Activated CD8-positive, alpha-beta memory T cell treated with anti-CD3 and anti-CD28 coated beads for 24 hours (primary cell): ENCODE measurements at places on chromosomes 1 and 21.

GRCh38 chr1:159839116-159839849 lies 12.6 kb downstream of the SLAMF8 start:
- DNase-seq = no peak

DNA sequence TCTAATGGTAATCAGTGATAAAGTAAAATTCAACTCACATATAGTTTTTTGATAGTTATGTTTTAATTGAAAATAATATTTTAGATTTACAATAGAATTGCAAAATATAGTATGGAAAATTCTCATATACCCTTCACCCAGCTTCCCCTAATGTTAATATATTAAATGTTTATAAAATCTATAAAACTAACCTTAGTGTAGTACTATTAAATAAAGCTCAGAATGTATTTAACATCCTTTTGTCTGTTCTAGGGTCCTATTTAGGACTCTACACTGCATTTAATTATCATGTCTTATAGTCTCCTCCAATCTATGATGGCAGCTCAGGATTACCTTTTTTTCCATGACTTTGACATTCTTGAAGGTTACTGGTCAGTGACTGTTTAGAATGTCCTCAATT lies 389.2 kb downstream of the LMX1A start:
- no peak for DNase-seq

DNA sequence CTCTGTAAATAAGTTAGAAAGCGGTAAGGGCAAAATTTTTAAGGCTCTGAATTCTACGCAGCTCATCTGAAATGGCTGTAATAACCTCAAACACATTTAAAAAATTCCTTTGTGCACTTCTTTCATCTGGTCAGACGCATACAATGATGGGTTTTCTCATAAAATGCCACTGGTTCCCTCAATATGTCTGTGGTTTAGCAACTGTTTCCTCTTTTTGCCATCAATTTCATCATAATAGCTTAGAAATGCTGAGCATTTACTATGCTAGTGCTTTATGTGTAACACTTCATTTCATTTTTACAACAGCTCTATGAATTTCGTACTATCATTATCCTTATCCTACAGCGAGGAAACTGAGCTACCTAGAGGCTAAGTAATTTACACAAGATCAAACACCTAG lies 35.3 kb upstream of the DMRTA2 start:
- no peak for DNase-seq

DNA sequence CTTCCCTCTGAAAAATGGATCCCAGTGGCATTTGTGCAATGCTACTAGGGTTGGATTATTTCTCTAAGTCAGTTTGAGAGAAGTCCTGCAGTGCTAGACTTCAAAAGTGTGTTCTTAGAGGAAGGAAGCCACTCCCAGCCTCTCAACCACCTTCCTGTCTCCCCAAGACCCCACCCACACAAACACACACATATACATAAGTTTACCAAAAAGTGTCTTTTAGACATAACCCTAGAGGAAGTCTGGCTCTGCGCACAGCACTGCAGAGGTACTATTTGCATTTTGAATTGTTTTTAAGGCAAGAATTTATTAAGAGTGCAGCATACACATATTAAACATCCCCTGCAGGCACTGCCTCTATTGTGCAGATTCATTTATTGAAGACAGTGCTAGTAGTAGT lies 127.3 kb downstream of the HHIPL2 start:
- no peak for DNase-seq

- no peak for DNase-seq
Observed at GRCh38 chr1:63674238-63674864, 81.1 kb downstream of the PGM1 start.

DNA sequence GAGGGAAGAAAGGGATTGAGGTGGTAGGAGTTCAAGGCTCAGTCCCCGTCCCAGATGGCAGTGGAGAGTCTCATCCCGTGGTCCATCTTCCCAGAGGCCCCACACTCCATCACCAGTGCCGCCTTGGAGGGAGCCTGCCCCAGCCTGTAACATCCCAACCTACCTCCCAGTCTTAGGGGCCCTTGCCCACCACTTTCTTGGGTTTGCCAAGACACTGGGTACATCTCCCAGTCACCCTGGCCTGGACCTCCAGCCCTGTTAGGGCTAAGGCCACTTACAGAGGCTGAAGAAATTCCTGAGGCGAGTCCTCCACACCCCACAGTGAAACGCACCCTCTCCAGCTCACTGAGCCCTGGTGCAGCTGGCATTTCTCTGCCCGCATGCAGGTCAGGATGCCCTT lies 3.3 kb downstream of the TMEM200B start:
- no peak for DNase-seq

- DNase-seq = no peak
Observed at GRCh38 chr1:208029381-208030287, 118.7 kb upstream of the CD34 start.

DNA sequence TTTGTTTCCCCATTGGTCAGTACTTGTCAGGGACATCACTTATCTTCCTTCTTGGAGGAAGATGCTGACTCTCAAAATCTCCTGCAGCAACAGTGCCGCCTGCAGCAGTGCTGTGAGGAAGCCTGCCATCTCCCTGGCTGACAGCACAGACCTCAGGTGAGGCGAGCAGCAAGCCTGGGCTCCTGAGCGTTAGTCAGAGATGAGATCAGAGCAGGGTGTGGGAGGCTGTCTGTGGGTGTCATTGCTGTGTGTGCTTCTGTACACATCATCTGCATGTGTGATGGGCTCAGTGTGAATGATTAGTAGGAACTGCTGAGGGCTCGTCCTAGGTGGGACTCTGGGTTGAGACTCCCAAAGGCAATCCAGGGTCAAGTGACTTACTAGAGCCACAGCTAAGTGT lies 6.1 kb downstream of the STRIP1 start:
- DNase-seq = no peak

GRCh38 chr1:9293241-9293532 lies 493 bp downstream of the SPSB1 start:
- no peak for DNase-seq

DNA sequence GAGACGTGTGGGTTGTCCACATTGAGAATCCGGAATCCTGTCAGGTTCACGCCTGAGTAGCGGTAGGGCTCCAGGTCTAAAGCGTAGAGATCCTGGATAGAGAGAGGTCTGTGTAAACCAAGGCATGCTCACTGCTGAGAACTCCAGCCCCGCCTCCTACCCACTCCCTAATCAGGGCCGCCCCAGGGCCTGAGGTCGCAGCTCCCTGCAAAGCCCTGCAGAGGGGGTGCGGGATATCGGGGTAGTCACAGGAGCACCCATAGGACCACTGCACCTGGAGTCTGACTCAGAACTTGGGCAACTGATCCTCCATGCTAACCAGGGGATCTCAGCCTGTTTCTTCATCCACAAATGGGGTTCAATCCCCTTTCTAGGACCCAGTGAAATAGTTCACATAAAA lies 174.4 kb downstream of the GRIK3 start:
- no peak for DNase-seq

DNA sequence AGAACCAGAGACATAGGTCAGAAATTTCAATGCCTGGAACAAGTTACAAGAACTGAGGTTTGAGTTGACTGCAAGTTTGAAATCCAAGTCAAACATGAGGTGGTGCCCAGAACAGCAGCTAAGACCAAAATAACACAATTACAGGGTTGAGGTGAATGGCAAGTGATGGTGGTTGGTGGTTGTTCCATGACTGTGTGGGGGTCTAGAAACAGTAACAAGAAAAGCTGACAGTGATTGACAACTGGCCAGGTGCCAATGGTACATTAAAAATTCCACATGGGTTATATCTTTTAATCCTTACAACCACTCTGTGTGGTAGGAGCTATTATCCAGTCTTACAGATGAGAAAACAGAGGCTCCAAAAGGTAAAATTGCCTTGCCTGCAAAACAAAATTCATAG lies 32.0 kb downstream of the RIMS3 start:
- DNase-seq = no peak

DNA sequence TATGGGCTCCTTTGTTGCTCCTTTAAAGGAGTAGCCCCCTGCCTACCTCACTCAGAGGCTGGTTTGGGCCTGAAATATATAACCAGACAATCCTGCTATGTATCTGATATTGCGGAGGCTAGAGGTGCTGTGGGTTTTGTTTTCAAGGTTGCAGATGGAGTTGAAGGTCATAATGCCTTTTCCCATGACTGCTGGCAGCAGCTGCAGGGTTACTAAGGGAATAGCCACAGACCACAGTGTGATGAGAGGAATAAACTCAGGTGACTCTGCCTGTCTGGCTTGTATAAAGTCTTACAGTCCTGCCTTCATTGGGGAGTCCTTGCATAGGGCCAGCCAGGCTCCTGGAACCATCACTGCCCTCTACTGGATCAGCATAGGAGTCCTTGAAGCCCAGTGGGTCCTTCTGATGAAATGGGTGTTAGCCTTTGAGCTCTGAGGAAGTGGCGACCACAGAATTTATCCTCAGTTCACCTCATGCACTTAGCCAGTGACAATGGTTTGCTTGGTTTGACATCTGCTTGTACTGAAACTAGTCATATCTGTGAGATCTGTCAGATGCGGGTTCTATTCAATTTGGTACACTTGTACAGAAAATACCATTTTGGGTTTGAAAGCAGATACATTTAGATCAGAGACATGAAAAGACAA lies 174.4 kb upstream of the HMCN1 start:
- peak; percentile 70 for DNase-seq

DNA sequence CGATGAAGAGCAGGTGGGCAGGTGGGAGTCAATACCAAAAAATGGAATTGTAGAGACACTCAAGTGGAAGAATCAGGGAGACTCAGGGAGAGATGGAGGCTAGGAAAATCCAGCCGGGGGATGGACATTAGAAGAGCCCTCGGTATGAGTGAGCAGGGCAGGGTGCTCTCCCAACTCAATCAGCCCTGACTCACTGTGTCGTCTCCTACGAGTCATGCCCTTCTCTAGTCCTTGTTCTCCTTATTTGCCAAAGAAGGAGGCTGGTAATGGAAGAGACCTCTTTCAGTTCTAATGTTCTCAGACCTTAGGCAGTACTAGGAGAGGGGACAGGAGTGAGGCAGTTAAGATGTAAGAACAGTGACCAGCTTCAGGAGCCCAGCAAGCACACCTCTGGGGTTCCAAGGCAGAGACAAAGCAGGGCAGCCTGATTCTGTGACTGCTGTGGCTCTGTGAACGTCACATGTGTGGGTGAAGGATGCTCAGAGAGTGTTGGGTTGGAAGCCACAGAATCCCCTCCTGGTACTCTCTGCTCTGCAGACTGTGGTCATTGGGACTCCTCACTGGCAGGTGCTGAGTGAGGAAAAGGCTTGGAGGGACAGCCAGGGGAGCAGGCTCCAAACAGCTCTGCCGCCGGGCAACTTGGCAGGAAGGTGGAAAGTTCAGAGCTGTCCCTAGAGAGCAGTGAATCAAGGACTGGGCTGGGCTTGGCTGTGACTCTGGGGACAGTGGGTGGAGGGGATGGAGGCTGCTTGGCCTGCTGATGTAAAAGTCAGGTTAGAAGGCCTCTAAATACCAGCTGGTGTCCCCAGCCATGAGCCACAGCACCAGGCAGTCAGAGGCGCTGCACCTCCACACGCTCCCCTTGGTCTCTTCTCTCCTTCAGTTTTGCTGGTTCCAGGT lies 11.1 kb upstream of the GJA5 start:
- no peak for DNase-seq

- no peak for DNase-seq
Observed at GRCh38 chr1:181948372-181948771, 113.1 kb downstream of the ZNF648 start.

DNA sequence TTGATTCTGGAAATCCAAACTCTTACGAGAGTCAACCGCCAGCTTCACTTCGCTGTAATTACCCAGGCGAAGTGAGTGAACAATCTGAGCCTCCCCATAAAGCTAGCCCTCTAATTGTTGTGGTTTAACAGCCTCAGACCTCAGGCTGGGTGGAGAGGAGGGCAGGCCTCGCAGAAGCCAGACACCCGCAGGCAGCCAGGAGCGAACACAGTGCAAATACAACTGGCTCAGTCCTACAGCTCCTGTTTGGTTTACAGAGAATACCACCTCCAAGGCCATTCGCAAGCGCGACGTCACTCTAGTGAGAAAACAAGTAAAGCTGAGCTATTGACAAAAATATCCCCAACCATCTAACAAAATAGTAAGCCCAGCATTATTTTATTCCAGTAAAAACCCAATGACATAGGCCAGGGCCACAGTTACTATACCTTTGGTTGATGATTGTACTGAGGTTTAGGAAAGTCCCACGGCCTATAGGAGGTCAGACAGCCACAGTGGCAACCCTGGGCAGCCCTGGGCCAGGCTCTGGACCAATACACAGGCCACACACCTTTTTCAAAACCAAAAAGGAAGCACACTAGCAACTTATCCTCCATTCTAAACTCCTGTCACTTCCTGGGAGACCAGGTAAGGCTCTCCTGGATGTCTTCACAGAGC lies 163.3 kb downstream of the ETS2 start:
- no peak for DNase-seq

DNA sequence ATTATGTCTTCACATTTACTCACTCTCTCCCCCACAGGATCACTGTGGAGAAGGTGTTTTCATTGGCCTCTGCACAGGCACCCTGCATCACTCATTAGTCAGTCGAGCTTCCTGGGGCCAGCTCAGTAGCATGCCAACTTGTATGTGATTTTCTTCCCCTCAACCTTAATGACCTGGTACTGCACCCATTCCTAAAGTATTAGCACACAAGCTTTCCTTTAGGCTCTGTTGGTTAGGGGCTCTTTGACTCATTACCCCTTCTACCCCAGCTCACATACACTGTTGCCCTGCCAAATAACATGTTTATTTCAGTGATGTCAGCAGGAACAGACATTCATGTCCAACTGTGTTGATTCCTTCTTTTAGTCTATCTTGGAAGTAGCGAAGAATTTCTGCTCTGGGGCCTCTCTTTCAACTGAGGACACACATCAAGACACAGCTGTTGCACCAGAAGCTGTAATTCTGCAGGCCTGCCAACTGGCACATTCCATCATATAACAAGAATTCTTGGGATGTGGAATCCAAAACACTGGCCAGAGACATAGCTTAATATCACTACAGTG lies 603.5 kb upstream of the ADAMTS5 start:
- DNase-seq = no peak

DNA sequence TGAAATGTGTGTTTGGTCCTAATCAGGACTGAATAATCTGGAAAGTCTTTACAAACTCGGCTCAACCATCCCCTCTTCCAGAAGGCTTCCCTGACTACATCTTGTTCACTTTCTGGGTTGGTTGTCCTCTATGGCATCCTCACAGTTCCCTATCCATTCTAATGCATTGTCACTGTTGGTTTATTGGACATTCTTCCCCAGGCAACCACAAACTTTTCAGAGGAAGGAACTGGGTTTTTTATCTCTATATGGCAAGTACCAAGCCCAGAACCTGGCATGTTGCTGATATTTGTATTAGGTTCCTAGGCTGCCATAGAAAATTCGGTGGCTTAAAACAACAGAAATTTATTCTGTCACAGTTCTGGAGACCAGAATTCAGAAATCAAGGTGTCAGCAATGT lies 363.5 kb upstream of the ST6GALNAC5 start:
- DNase-seq = no peak

GRCh38 chr1:155703216-155703615 lies 14.3 kb downstream of the DAP3 start:
- no peak for DNase-seq

GRCh38 chr1:169049258-169049938 lies 57.1 kb upstream of the ATP1B1 start:
- peak; percentile 62 for DNase-seq

DNA sequence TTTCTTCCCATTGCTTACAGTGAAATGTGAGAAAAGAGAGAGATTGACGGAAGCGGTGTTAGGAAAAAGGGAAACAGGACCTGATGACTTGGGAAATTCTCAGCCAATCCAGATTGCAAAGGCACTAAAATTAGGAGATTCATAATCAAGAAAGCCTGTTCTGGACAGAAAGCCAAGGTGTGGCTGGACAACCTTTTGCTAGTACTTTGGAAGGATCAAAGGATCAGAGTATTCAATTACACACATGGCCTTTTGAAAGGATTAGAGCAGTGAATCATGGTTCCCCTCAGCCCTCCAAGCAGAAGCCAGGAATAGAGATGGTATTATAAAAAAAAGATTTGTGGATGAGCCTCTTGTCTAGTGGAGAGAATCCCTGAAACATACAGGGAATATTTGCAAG lies 669.8 kb upstream of the ADAMTS5 start:
- no peak for DNase-seq
